ENCODE measurements at places on chromosomes 11 and 22. TPM values are rescaled to one million over a fixed set of nuclear protein-coding genes. Genes with fewer than 3 reads are reported as not detected.

GRCh38 chr11:128421577-128422330 lies 165.6 kb downstream of the ETS1 start:
- no peak overlapping the region for H3K27ac ChIP-seq
- H3K36me3 ChIP-seq, result no peaks in the 10 kb centered on the region
- no peaks in the 10 kb centered on the region for H3K27me3 ChIP-seq
- no peak overlapping the region for H3K4me3 ChIP-seq

Gene CD248
- total RNA-seq, result 1.5 TPM

Gene GLYAT
- total RNA-seq, result not detected

DNA sequence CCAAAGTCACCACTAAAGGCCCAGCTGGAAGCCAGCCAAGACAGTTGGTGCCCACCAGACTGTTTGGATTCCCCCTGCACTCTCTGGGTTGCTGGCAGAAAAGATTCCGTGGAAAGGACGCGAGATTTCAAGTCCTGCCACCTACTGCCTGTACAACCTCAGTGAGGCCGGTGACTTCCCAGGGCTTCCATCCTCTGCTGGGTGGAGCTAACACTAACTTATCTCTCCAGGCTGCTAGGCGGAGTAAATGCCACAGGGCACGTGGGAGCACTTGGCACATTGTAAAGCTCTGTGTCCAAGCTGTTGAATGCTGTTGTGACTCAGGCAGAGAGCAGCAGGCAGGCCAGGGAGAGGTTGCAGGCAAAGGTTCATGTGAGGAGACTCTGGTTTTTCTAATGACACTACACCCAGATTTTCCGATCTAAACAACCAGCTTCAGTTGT lies 50.9 kb upstream of the CDON start:
- no peak overlapping the region for H3K27ac ChIP-seq
- no peaks in the 10 kb centered on the region for H3K36me3 ChIP-seq
- H3K27me3 ChIP-seq, result no peaks in the 10 kb centered on the region
- no peaks in the 10 kb centered on the region for H3K4me1 ChIP-seq
- no peak overlapping the region for H3K4me3 ChIP-seq

- no peak for DNase-seq
- no peaks in the 10 kb centered on the region for H3K27me3 ChIP-seq
- H3K27ac ChIP-seq, result no peak overlapping the region
- H3K4me3 ChIP-seq, result no peak overlapping the region
- H3K36me3 ChIP-seq, result no peaks in the 10 kb centered on the region
Measured at GRCh38 chr11:7538031-7538430, 24.2 kb downstream of the PPFIBP2 start.

DNA sequence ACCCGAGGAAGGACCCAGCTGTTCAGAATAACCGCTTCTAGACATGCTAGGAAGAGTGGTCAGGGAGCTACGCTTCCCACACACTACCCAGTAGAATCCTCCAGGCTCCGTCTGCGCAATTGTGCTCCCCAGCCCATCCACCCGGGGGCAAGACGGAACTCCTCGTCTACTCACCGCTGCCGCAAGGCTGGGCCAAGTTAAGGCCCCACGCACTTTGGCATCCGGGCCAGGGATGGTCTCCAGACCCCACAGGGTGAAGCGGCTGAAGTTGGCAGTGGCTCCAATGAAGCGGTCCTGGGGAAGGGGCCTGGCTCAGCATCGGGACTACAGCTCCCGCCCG lies 757 bp downstream of the RNASEH2C start:
- no peaks in the 10 kb centered on the region for H3K27me3 ChIP-seq
- no peak overlapping the region for H3K27ac ChIP-seq
- no peak for DNase-seq

- H3K36me3 ChIP-seq, result no peaks in the 10 kb centered on the region
- H3K4me1 ChIP-seq, result no peaks in the 10 kb centered on the region
- no peak for DNase-seq
- H3K27me3 ChIP-seq, result no peaks in the 10 kb centered on the region
Measured at GRCh38 chr11:3894128-3894731, 38.8 kb downstream of the STIM1 start.

Gene TRIM51
- total RNA-seq, result not detected

DNA sequence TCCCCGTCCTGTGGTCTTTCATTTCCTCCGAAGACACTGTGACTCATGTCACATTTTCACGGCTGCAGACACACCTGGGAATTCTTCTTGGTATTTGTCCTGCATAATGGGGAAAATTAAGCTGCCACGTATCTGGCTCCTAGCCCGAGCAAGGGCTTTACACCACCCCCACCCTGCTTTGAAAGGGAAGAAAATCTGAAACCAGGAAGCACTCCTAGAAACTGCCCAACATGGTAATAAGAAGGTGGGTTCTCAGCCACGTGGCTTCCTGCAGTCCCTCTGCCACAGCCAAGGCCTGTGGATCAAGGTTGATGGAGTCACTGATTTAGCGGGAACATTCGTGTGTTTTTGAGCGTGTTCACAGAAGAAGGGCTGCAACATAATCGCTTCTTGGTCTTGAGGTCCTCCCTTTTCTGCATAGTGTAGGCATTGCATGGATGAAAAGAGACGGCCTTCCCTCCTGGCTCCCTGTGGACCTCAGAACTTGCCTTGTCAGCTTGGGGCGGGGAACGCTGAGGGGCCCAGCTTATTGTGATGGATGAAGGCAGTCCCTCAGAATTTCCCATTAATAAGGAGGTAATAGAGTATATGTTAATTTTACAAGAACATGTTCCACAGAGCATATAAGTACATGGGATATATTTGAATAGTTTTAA lies 292.0 kb downstream of the NTM start:
- no peaks in the 10 kb centered on the region for H3K36me3 ChIP-seq
- no peak overlapping the region for H3K4me3 ChIP-seq
- no peaks in the 10 kb centered on the region for H3K27me3 ChIP-seq
- peaks cover 23% of the 10 kb centered on the region for H3K4me1 ChIP-seq
- no peak for DNase-seq
- no peak overlapping the region for H3K27ac ChIP-seq

Gene THY1
- 184 TPM for total RNA-seq

Gene ARHGAP8
- 29.3 TPM for total RNA-seq

- H3K27me3 ChIP-seq, result no peaks in the 10 kb centered on the region
- no peak overlapping the region for H3K4me3 ChIP-seq
- DNase-seq, result no peak
- no peaks in the 10 kb centered on the region for H3K4me1 ChIP-seq
Measured at GRCh38 chr11:46006418-46007070, 84.1 kb downstream of the LARGE2 start.

GRCh38 chr11:92557879-92558278 lies 333.3 kb downstream of the FAT3 start:
- H3K4me3 ChIP-seq, result no peak overlapping the region
- no peaks in the 10 kb centered on the region for H3K36me3 ChIP-seq

DNA sequence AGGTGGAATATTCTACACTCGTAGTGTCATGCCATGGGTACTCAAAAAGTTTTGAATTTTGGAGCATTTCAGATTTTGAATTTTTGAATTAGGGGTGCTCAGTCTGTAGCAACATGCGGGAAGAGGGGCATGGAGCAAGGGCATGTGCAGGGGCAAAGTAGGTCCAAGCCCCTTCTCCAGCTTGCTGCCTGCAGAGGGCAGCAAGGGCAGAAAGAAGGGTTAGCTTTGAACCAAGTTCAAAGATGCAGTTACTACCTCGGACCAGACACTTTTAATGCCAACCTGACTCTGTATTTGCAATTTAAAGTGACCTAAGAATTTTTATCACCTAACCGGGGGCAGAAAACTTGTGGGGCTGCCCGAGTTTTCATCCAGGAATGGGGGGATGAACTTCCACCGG lies 68.2 kb downstream of the CD82 start:
- no peak overlapping the region for H3K4me3 ChIP-seq
- H3K27me3 ChIP-seq, result no peaks in the 10 kb centered on the region
- peaks cover 6% of the 10 kb centered on the region for H3K4me1 ChIP-seq
- no peak overlapping the region for H3K27ac ChIP-seq

Gene UPK2
- 0.24 TPM for total RNA-seq

Gene SIK3
- total RNA-seq, result 35.5 TPM

Gene SLC17A6
- not detected for total RNA-seq

DNA sequence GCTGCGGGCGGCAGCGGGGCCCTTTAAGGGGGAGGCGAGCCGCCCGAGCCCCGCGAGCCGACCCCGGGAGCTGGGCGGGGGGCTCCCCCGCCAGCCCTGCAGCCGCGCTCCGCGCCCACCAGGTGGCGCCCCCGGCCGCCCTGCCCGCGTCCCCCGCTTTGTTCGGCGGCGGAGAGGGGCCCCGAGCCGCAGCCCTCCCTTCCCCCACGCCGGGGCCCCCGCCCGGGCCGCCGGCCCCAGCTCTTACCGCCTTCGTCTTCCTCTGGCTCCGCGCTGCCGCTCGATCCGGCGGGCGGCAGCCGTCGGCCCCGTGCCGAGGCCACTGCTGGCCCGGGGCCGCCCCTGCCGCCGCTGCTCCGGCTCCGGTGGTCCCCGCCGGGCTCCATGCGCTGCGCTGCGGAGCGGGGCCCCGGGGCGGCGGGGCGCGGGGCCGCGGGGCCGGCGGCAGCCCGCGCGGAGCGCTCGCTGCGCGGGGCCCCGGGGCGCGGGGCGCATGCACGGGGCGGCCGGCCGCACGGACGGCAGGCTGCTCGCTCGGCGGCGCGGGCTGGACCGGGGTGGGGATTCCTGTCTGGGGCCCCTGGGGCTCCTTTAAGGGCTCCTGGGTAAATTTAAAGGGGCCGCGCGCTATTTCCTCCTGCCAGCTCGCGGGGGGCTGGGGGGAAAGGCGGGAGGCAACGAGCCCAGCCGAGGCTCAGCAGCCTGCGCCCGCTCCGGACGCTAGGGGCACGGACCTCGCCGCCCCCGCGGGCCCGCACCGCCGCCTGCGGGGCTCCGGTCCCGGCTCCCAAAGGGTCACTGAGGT lies at the start of gene ZFTA:
TSS of gene ZFTA (minus strand) at position 539 of the 805 bp plus-strand sequence. CDS start at position 386, 153 bp downstream.
- peak; percentile 73 for DNase-seq
- peaks cover 7% of the 10 kb centered on the region for H3K27me3 ChIP-seq
- H3K4me3 ChIP-seq, result peak within 1 kb of the TSS; percentile 94
- peaks cover 3% of the 10 kb centered on the region for H3K4me1 ChIP-seq

Gene C1QTNF5
- total RNA-seq, result 0.33 TPM

GRCh38 chr11:59794417-59794816 lies 16.2 kb downstream of the MRPL16 start:
- no peak overlapping the region for H3K27ac ChIP-seq
- H3K36me3 ChIP-seq, result peaks cover 67% of the 10 kb centered on the region
- no peak for DNase-seq
- no peak overlapping the region for H3K4me3 ChIP-seq
- H3K4me1 ChIP-seq, result no peaks in the 10 kb centered on the region

- H3K36me3 ChIP-seq, result peaks cover 8% of the 10 kb centered on the region
- H3K4me1 ChIP-seq, result peaks cover 3% of the 10 kb centered on the region
- H3K27ac ChIP-seq, result no peak overlapping the region
Measured at GRCh38 chr11:2830030-2830812, 55.4 kb downstream of the CDKN1C start.

DNA sequence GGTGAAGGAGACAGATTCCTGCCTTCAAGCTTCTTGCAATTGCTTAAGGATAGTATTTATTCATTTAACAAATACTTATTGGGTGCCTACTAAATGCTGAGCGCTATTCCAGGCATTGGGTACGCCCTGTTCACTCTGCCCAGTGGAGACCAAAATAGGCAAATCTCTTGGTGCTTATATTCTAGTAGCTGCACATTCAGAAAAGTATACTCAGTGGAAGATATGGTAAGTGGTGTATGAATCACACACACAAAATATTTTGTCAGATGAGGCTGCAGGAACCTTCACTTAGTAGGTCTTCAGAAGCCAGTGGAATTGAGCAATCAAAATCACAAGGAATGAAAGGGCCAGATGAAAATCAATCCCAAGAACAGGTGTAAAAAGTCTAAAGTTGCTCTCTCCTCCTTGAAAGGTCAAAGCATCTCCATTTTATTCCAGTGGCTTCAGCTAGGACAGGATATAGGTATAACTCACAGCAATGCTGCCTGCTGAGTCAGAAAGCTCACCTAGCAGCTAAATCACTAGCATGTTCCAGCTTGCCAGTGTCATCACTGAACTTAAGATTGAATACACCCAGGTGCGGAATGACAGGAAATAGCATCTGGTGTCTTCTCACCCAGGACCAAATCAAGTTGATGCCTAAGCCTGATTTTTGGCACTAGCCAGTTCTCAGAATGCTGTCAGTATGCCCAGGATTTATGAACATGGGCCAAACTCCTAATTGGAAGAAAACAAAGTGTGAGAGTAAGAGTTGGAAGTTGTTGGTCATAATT lies 83.9 kb downstream of the AMOTL1 start:
- H3K4me3 ChIP-seq, result no peak overlapping the region
- no peaks in the 10 kb centered on the region for H3K4me1 ChIP-seq
- no peak overlapping the region for H3K27ac ChIP-seq
- peaks cover 37% of the 10 kb centered on the region for H3K36me3 ChIP-seq

Gene DLG2
- 8.2 TPM for total RNA-seq

GRCh38 chr11:112106070-112106469 lies 19.4 kb downstream of the SDHD start:
- H3K27me3 ChIP-seq, result no peaks in the 10 kb centered on the region
- no peak for DNase-seq
- H3K36me3 ChIP-seq, result no peaks in the 10 kb centered on the region

- peak overlapping the region; percentile 69 for H3K27ac ChIP-seq
- no peaks in the 10 kb centered on the region for H3K27me3 ChIP-seq
- H3K4me1 ChIP-seq, result no peaks in the 10 kb centered on the region
- peak overlapping the region; percentile 39 for H3K4me3 ChIP-seq
Measured at GRCh38 chr11:9506489-9507276, 45.9 kb downstream of the ZNF143 start.

DNA sequence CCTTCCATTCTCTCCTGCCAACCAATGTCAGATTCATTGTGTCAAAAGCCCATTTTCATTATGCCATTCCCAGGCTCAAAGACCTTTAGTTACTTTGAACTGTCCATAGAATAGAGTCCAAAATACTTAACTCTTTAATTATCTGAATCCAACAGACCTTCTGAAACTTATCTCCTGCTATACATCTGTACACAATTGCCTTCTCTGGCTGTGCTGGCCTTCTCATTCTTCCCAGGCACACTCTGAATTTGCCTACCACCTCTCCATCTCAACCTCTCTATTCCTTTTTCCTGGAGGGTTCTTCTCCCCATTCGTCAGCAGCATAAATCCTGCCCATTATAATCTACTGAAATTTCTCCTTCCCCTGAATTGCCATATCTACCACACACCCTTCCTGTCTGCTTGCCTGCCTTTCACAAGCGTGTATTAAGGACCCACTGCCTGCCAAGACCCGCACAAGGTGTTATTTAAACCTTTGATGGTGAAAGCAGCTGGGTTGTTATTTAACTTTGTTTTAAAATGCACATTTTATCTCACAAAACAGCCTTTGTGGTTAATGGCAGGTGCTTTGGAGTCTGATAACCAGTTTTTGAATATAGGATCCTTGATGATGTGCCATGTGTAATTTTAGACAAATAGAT lies 125.9 kb downstream of the CCDC81 start:
- no peaks in the 10 kb centered on the region for H3K36me3 ChIP-seq
- H3K27ac ChIP-seq, result no peak overlapping the region
- H3K4me1 ChIP-seq, result no peaks in the 10 kb centered on the region

- DNase-seq, result no peak
- H3K36me3 ChIP-seq, result peaks cover 58% of the 10 kb centered on the region
- H3K4me1 ChIP-seq, result no peaks in the 10 kb centered on the region
- H3K4me3 ChIP-seq, result no peak overlapping the region
- H3K27ac ChIP-seq, result no peak overlapping the region
Measured at GRCh38 chr11:74608431-74608830, 16.0 kb downstream of the POLD3 start.

All from H9 (cell line).